ENCODE measurements at places on chromosomes 1 and 21. TPM values are rescaled to one million over a fixed set of nuclear protein-coding genes. Genes with fewer than 3 reads are reported as not detected.

Gene SCAF4
- polyA plus RNA-seq = 49.9 TPM

Gene TNNT2
- not detected for polyA plus RNA-seq

Gene GNAT2
- polyA plus RNA-seq = not detected

Gene REN
- polyA plus RNA-seq = not detected

Gene MRPL37
- 56.2 TPM for polyA plus RNA-seq

Gene NEGR1
- polyA plus RNA-seq = not detected

Gene GFI1
- polyA plus RNA-seq = 1.6 TPM

Gene UQCRHL
- 1.3 TPM for polyA plus RNA-seq

Gene PGLYRP4
- polyA plus RNA-seq = not detected

Gene TMEM35B
- polyA plus RNA-seq = 70.7 TPM

Gene LCE3D
- polyA plus RNA-seq = not detected

Gene KRTAP19-3
- polyA plus RNA-seq = not detected

Gene NT5C1A
- polyA plus RNA-seq = not detected

Gene DPM3
- polyA plus RNA-seq = 83.9 TPM

Gene GART
- 44.7 TPM for polyA plus RNA-seq

Gene SHE
- polyA plus RNA-seq = not detected

Gene F5
- 0.51 TPM for polyA plus RNA-seq

Gene TINAGL1
- polyA plus RNA-seq = not detected

Gene BRDT
- polyA plus RNA-seq = not detected

Gene PRAMEF7
- not detected for polyA plus RNA-seq

Gene GPATCH2
- 2.9 TPM for polyA plus RNA-seq

Gene XPR1
- polyA plus RNA-seq = 5.7 TPM

Gene GJA5
- not detected for polyA plus RNA-seq

Gene TNNI3K
- not detected for polyA plus RNA-seq

Gene TRIM33
- polyA plus RNA-seq = 28.0 TPM

Gene RGS13
- polyA plus RNA-seq = 0.33 TPM

Gene LEMD1
- polyA plus RNA-seq = not detected

Gene SAMD13
- polyA plus RNA-seq = not detected

Gene TCEA3
- 0.69 TPM for polyA plus RNA-seq

Gene FAM177B
- 30.0 TPM for polyA plus RNA-seq

Gene IVL
- not detected for polyA plus RNA-seq

Gene CELA2B
- not detected for polyA plus RNA-seq

Gene KCNA2
- polyA plus RNA-seq = not detected

Gene NBPF4
- polyA plus RNA-seq = 0.38 TPM

Gene KCNH1
- polyA plus RNA-seq = 0.14 TPM

All from IgD-negative memory B cell (primary cell).